Spleen (tissue), 13 donors: ENCODE measurements at places on chromosomes 1 and 21. TPM values are rescaled to one million over a fixed set of nuclear protein-coding genes. Genes with fewer than 3 reads are reported as not detected.

The TMEM52 gene
- total RNA-seq = 1.5 TPM

The FAM78B gene
- 0.64 TPM for total RNA-seq

The RER1 gene
- 113 TPM for total RNA-seq

The TRIM17 gene
- total RNA-seq = 3.5 TPM

The ARMH1 gene
- total RNA-seq = 24.5 TPM

The SELP gene
- total RNA-seq = 3.1 TPM

The CDA gene
- total RNA-seq = 41.0 TPM

The EDN2 gene
- total RNA-seq = not detected

The KRTAP6-1 gene
- total RNA-seq = not detected

The CD5L gene
- 363 TPM for total RNA-seq

The ADGRL4 gene
- 94.5 TPM for total RNA-seq

The KCNJ6 gene
- total RNA-seq = not detected

The TTC3 gene
- total RNA-seq = 135 TPM

The PROK1 gene
- total RNA-seq = 1.1 TPM

The CYP4B1 gene
- not detected for total RNA-seq

The XCL1 gene
- total RNA-seq = 3.1 TPM

The IFI44 gene
- total RNA-seq = 59.8 TPM

The AHDC1 gene
- 35.1 TPM for total RNA-seq

The LCE4A gene
- not detected for total RNA-seq

The LINGO4 gene
- total RNA-seq = 0.36 TPM

The CDC7 gene
- 17.6 TPM for total RNA-seq

The TMEM61 gene
- total RNA-seq = not detected

The RBM8A gene
- 111 TPM for total RNA-seq

The KPRP gene
- not detected for total RNA-seq

The ACBD3 gene
- total RNA-seq = 31.2 TPM

The SPRR2A gene
- total RNA-seq = not detected

The S100A5 gene
- not detected for total RNA-seq

The GFI1 gene
- total RNA-seq = 13.2 TPM

The LCE2A gene
- total RNA-seq = not detected

The OR2M3 gene
- total RNA-seq = not detected

The GJA9 gene
- total RNA-seq = not detected

The ACKR1 gene
- 94.1 TPM for total RNA-seq

The MYOC gene
- not detected for total RNA-seq

The SLFNL1 gene
- total RNA-seq = 1.6 TPM

The NAV1 gene
- 23.0 TPM for total RNA-seq

The NBPF10 gene
- 4.4 TPM for total RNA-seq

The MYOCOS gene
- total RNA-seq = not detected

The GNAT2 gene
- 0.59 TPM for total RNA-seq

The PDE4B gene
- total RNA-seq = 73.4 TPM

The ETNK2 gene
- 17.5 TPM for total RNA-seq

The LRRC71 gene
- 0.13 TPM for total RNA-seq

The KRTAP19-7 gene
- total RNA-seq = not detected

The ASAP3 gene
- 13.8 TPM for total RNA-seq

The LCE6A gene
- total RNA-seq = not detected

The SPAG17 gene
- total RNA-seq = not detected

The RHD gene
- total RNA-seq = not detected

The C1orf141 gene
- total RNA-seq = not detected

The GJA4 gene
- 10.0 TPM for total RNA-seq

The MSH4 gene
- total RNA-seq = 0.37 TPM

The PHACTR4 gene
- 43.1 TPM for total RNA-seq

The KRTAP19-3 gene
- not detected for total RNA-seq

The TMEM79 gene
- 5.9 TPM for total RNA-seq

The KRTAP7-1 gene
- total RNA-seq = not detected
